ENCODE measurements at places on chromosomes 4 and X.

DNA sequence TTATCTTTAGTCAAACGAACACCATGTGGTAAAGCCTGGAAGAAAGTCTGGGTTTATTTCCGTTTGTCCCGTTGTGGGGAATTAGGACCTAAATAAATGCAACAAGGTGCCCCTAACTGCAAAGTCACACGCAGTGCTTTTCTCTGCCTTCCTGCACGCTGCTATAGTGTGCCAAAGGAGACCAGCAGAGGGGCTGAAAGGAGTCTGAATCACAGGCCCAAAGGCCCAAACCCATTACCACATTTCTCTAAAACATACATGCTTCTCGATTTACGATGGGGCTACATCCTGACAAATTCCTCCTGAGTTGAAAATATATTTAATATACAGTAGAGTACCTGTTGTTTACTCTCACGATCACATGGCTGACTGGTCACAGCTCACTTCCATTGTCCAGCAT is 4.5 kb downstream of the VEGFC start:
- DNase-seq, result no peak

DNA sequence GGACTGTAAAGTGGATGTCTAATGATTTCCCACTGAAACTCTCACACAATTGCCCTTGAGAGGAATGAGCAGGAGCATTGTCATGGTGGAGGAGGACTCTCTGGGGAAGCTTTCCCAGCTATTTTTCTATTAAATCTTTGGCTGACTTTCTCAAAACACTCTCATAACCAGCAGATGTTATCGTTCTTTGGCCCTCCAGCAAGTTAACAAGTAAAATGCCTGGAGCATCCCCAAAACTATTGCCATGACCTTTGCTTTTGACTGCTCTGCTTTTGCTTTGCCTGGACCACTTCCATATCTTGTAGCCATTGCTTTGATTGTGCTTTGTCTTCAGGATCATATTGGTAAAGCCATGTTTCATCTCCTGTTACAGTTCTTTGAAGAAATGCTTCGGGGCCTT is 120.2 kb upstream of the PDE5A start:
- DNase-seq, result no peak

- peak; percentile 32 for DNase-seq
Measured at GRCh38 chrX:131322651-131323050, 33.5 kb upstream of the IGSF1 start.

- no peak for DNase-seq
Measured at GRCh38 chr4:63505714-63506460, 903.4 kb downstream of the TECRL start.

- no peak for DNase-seq
Measured at GRCh38 chr4:139617702-139618490, 47.7 kb upstream of the MGST2 start.

DNA sequence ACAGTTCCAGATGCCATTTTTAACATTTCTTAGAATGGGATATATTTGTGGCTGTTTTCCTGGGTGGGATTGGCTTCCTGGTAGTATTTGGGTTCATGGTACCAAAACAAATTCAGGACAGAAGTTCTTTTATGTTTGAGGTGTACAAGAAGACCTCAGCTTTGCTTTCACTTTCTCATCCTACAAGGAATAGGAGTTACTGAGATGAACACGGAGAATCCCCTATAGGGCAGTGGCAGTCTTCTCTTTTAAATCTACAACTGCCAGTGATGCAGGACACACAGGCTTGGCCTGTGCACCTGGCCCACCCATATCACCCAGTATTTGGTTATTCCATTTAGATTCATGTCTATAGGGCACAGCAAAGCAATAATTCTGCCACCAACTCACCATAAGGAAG is 35.2 kb downstream of the SLC10A7 start:
- DNase-seq, result no peak

DNA sequence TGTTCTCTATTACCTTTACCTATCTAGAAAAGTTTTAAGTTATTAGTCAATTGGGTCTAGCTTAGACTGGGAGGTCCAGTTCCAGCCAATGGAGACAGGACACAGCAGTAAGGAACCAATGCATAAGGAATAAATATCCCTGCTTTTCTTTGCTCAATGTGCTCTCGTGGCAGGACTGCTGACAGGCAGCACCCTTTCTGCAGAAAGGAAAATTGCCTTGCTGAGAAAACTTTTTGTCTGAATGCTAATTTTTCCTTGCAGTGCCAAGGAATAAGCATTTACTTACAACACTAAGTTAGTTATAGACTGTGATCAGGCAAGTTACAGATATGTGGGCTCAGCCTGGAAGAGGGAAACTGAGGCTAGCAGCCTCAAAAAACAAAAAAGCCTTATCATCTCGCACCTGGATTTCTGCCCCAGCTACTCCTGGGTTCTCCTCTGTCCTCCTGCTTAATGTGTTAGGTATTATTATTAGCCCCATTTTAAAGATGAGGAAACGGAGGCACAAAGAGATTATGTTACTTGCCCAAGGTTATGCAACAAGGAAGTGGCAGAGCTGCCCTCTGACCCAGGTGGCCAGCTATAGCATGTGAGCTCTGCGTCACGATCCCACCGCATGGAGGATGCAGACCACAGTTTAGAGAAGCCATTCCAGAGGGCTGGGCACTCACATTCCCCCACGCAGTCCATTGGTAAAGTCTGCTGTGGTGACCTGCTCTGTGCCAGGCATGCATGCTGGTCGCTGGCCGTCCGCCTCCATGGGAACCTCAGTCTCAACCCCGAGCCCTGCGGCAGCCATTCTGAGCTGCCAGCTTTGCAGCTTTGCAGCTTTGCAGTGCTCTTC is 40.5 kb upstream of the C4orf50 start:
- DNase-seq, result no peak

DNA sequence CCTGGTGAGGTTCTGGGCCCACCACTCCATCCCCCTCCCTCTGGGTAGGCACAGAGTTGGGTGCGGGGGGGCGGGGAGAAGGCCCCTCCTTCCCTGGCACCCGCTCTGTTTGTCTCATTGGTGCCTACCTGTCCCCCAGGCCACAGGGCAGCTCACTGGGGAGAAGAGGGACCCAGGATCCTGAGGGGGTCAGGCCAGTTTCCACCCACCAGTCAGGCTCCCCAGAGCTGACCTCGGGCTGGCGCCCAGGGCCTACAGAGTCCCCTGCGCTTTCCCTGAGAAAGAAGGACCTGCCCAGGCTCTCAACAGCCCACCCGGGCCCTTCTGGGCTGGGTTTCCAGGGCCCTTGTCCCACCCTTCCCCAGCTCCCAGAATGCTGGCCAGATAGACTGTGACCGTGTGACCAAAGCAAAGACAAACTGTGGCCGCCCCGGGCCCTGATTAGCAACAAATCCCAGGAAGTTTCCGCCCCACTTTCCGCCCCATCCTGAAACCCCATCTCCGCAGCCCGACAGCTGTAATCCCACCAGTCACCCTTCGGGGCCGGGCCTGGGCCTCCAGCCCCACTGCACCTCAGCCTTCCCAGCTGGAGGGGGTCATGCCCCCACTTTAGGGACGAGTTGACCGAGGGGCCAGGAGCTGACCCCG is 33.8 kb upstream of the FGFR3 start:
- no peak for DNase-seq

GRCh38 chr4:184680698-184681097 is 31.2 kb downstream of the PRIMPOL start:
- no peak for DNase-seq

DNA sequence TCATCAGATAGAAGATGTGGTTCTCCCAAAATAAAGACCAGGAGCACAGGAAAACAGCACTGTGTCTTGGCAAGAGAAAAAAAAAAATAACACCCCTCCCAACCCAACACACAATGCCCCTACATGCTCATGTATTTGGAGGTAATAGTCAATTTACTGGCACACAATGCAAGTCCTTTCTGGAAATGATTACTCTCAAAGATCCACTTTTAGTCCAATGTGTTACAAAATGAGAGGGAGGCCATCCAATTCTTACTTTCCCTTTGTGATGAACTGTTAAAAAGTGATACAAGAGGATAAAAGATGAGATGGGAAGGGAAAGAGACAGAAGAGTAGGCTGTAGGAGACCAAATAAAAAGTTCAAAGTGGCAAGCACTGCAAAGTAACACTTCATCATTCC is 180.3 kb upstream of the DKK2 start:
- DNase-seq, result no peak

DNA sequence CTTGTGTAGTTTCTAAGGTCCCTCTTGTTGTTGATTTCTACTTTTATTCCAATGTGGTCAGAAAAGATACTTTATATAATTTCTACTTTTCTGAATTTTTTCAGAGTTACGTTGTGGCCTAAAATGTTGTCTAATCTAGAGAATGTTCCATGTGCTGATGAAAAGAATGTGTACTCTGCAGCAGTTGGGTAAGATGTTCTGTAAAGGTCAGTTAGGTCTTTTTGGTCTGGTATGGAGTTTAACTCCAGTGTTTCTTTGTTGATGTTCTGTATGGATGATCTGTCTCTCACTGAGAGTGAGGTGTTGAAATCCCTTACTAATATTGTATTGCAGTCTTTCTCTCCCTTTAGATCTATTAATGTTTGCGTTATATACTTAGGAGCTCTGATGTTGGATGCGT is 37.0 kb upstream of the GPRIN3 start:
- DNase-seq, result no peak

- no peak for DNase-seq
Measured at GRCh38 chrX:153405426-153405825, 4.3 kb upstream of the PNMA6E start.

GRCh38 chr4:16082426-16083240 is 1.2 kb downstream of the PROM1 start:
- peak; percentile 89 for DNase-seq

DNA sequence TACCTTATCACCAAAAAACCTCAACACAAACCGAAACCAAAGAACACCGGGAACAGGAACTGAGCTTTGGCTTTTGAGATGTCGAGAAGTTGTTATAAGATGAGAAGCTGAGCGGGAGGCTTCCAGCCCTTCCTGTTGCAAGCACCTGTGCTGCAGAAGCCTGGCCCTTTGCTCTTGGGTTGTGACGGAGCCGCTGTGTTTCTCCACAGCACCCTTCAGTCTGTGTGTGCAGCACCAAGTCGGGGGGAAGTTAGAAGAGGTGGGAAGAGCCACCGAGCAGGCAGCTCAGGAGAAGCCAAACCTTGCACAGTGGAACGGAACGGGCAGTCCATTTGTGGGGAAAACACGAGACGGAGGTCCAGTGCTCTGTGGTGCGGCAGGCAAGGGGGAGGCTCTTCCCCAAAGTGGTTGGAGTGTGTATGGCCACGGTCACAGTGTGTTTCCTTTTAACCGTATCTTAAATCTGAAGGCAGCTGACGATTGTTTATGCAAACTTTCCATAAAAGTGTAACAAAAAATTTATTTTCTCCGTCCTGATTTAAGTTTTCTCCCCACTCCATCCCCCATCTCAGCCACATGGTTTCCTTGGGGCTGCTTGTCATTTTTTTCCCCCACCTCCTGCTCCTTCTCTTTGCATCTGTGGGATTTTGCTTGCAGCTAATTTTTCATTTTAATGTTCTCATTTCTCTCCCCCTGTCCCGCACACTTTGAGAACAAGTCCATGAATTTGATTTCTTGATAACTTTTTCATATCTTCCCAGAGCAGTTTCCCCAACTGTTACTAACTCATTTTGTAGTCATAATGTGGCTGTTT is 123.7 kb downstream of the STOX2 start:
- DNase-seq, result no peak

DNA sequence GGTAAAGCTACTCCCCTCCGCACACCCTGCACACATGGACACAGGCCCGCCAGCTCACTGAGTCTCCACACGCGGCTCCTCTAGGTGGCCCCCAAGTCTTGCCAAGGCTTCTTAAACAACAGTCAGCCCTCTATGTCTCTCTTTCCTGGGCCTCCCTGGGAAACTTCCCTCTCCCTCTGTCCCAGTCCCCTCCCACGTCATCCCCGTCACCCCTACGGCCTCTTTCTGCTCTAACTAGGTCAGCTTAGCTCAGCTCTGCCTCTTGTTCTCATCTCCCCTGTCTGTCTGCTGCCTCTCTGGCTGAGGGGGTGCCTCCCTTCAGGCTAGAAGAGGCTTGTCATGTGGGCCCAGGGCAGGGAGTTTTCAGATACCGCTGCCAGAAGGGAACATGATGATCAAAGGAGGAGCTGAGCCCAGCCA is 38.8 kb downstream of the SEPTIN6 start:
- peak; percentile 26 for DNase-seq

DNA sequence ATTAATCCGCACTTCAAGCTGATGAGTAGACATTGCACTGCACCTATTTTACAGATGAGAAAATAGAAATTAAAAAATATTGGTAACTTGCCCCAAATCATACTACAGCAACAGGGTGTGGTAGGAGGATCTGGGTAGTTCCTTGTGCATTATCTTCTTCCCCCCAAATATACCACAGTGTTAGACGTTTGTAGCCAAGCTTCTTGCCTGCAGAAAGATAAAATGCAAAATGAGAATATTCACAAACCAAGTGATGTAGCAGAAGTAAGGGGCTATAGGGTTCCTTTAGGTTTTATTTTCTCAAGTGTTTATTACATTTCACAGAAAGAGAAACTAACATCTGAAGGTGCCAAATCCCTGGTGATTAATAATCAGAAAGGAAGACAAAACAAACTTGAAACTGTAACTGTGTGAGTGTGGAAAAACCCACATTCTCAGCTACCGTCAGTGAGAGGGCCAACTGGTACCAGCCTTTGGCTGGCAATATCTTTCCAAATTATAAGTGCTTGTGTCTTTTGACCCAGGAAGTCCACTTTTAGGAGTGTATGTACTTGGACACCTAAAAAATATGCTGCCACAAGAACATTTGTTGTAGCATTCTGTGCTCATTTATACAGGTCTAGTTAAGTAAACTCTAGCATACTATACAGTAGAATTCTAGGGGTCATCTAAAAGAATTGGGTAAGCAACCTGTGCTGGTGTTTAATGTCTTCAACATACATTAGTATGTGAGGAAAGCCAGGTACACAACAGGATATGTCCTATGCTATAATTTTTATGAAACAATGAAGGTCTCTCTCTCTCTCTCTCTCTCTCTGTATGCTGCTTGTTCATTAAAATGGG is 6.7 kb upstream of the CD38 start:
- no peak for DNase-seq

DNA sequence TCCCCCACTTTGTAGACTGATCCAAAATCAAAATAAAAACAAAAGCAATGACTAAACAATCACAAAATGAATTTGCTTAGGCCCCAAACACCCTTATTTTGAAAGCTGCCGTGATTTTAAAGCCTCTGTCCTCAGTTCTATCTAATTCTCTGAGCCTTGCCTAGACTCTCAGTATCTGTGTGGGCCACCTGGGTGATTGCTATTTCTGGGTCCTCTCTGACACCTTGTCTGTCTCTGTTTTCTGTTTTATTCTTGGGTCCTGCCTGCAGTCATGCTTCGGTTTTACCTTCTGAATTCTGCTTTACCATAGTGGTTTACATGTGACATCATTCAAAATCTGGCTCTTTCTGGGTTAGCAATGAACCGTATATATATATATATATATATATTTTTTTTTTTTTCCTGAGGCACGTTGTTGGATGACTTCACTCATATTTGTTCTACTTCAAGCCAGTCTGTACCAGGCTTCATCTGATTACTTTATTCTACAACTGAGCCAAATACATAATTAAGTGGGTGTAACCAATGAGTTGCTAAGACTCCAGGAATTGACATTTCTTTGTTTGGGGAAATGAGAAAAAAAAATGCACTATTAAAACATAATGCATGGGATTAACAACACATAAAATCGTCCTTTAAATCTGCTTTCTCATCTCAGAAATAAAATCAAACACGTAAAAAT is 710.7 kb upstream of the SLIT2 start:
- no peak for DNase-seq

GRCh38 chr4:11069581-11070211 is 359.0 kb downstream of the HS3ST1 start:
- DNase-seq, result no peak

Data from astrocyte of the hippocampus (primary cell).